ENCODE measurements at places on chromosomes 7 and 10. TPM values are rescaled to one million over a fixed set of nuclear protein-coding genes. Genes with fewer than 3 reads are reported as not detected.

Gene HOXA4
- total RNA-seq = 2.0 TPM

DNA sequence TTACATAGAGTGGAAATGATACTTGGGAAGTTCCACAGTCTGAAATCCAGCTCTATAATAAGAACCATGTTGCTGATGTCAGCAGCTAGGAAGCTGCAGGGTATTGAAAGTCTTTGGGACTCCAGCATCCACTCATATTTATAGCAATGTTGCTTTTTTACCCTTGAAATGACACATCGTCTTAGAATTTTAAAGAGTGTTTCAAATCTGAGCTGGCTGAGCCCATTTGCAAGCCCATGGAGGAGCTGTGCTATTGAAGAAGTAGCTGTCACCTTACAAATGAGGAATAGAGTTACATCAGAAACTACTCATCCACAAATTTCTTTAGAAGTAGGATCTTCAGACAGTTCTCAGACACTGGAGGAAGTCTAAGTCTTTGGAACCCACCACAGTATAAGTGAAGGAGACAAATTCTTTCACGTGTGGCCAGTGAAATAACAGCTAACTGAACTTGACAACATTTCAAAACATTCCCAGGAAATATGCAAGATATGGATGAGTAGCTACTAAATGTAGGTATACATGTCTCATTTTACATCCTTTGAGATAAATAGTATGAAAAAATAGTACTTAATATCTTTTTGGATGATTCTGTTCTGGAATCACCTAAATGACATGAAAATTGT, 203.6 kb downstream of the ZNF365 start:
- no peak for DNase-seq

GRCh38 chr7:82284936-82285519, 158.5 kb downstream of the CACNA2D1 start:
- no peak for DNase-seq

- DNase-seq = no peak
Observed at GRCh38 chr7:116162254-116162653, 48.1 kb upstream of the TES start.

DNA sequence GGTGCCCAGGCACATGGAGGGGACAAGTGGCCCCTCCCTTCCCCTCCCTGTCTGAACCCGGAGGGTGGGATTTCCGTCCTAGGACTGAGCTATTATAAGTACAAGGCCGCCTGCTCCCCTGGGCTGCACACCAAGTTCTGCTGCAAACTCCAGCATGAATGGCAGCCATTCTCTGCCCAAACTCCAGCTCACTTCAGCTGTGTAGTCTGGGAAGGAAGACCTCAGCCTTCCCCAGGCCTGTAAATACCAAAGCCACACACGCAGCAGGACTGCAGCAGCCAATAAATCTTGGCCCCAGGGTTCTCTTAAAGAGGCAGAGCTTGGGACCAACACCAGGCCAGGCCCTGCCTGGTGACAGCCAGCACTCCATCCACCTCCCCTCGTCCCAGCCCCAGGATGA, 291.3 kb upstream of the ZMIZ1 start:
- DNase-seq = no peak

GRCh38 chr7:458511-459245, 61.0 kb downstream of the PDGFA start:
- no peak for DNase-seq

Gene PKD1L1
- total RNA-seq = 0.63 TPM

GRCh38 chr7:138316421-138317043, 143.5 kb upstream of the TRIM24 start:
- no peak for DNase-seq
